NCI-H1930 (cell line): ENCODE measurements at places on chromosomes 5 and 9.

- DNase-seq = no peak
Observed at GRCh38 chr5:109524026-109524425, 114.3 kb upstream of the PJA2 start.

DNA sequence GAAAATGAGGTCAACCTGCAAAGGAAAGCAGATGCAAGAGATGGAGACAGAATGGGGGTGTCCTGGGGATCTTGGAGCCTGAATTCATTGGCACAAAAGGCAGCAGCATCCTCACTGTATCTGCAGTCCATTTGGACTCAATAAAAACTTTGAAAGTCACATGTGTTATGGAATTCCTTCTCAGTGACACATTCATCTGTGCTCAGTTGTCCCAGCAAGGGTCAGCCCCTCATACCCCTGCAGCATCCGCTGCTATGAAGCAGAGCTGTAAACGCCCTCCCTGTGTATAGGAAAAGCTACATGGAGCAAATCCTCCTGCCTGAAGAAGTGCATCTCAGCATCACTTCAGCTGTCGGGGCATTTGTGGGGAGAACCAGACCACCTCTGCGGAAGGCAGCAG lies 14.5 kb upstream of the RARS1 start:
- DNase-seq = no peak

DNA sequence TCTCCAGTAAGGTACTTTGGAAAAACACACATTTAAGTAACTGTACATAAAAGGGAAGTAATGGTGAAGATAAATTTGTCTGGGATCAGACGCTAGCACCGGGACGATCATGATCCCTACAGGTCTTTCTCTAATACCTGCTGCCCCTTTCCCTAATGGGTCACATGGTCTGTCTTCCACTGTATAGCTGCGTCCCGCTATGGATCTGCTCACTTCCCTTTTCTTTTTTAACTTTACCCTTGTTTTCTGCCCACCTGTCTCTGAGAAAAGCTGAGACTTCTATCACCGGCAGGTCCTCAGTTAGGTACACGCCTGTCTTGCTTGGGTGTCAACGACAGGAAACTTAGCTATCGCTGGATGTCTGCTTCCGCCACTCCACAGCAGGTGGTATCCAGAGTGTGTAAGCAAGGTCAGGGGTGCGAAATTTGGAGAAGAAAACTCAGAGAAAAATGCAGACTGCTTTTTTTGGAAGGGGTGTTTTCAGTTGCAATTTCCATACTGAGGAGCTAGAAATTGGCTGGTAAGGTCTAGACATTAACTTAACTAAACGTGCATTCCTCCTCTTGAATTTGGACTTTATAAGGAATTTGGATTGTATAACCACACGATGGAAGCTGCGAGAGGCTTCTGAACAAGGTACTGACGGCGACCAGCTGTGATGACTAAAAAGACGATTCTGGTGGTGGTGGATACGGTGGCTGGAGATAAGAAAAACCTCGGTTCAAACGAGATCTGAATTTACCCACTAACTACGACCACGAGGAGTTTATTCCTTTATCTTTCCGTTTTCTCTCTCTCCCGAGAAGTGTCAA lies 1.1 kb upstream of the ICE1 start:
- DNase-seq = no peak

GRCh38 chr5:161212123-161212712 lies 334.3 kb downstream of the GABRB2 start:
- no peak for DNase-seq

- DNase-seq = no peak
Observed at GRCh38 chr5:67206929-67207328, 10.3 kb upstream of the CD180 start.

DNA sequence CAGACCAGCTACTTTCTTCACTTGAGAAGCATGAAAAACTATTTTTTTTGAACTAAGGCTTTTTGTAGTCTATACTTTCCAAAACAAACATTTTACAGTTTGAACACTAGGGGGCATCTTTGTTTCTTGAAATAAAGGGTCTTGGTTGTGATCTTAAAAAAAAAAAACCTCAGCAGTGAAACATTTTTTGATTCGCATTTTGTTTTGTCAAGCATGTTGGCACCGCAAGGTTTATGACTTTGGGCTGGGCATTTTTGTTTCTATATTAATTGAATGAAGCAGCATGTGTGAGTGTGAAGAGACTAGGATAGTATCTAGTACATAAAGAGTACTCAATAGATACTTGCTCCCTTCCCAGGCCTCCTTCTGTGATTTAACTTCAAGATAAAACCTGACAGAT lies 31.6 kb upstream of the ACOT12 start:
- DNase-seq = no peak

DNA sequence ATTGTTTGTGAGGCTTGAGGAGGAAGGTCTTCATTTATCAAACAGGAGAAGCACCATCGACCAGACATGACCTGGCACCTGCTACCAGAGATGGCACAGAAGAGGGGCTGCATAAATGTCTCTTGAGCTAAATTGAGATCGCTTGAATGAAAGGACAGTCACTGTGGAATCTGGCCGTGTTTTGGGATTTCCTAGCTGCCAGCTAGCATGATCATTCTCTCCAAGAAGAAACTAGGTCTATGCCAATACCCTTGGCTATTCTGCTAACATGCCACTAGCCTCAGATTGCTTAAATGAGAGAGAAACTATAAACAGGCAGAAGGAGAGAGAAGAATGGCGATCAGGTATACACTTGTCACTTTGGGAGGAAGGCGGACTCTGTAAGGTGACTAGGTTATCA lies 249.3 kb downstream of the CRB2 start:
- no peak for DNase-seq

DNA sequence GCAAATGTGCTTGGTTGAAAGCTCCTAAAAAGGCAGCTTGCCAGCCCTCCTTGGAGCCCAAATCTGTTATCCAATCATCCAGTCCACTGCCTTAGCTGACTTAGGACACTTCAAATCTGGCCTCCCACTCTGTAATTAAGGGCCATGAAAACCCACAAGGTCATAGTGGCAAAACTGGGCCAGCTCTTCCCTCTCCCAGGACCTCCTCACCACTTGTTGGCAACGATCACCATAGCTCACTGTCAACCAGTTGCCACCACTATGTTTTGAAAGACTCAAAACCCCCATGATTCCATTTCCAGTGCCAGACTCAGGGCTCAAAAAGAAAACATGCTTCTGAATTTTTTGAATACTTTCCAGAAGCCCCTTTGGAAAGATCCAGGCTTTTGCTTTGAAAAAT lies 107.5 kb downstream of the NREP start:
- no peak for DNase-seq

DNA sequence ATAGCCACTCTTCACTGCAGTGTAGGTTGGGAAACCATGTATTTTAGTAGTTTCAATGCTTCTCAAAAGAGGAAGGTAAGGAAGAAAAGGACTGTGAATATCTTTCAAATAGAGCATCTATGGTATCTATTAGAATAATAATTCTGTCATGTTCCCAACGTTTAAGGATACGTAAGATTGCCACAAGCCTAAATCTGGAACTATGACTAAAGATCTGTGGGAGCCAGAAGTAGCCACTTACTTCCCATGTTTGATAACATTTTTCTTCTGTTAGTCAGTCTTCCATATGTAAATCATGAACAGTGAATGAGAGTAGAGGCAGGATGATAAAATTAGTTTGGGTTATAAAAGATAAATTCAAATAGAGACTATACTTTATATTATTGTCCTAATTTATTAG lies 16.3 kb upstream of the MROH2B start:
- no peak for DNase-seq

- DNase-seq = no peak
Observed at GRCh38 chr5:79621056-79621455, 8.8 kb downstream of the TENT2 start.

- no peak for DNase-seq
Observed at GRCh38 chr9:2406252-2406651, 215.3 kb upstream of the VLDLR start.

GRCh38 chr9:4760122-4760521 lies 19.1 kb upstream of the AK3 start:
- DNase-seq = no peak

DNA sequence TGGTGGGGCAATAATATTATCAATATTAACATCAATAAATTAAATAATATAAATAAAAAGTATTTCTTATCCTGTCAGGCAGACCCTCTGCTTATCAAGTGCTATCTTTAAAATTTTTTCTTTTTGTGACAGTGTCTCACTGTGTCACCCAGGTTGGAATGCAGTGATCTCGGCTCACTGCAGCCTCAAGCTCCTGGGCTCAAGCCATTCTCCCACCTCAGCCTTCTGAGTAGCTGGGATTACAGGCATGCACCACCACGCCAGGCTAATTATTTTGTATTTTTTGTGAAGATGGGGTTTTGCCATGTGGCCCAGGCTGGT lies 53.2 kb downstream of the NDST1 start:
- no peak for DNase-seq

DNA sequence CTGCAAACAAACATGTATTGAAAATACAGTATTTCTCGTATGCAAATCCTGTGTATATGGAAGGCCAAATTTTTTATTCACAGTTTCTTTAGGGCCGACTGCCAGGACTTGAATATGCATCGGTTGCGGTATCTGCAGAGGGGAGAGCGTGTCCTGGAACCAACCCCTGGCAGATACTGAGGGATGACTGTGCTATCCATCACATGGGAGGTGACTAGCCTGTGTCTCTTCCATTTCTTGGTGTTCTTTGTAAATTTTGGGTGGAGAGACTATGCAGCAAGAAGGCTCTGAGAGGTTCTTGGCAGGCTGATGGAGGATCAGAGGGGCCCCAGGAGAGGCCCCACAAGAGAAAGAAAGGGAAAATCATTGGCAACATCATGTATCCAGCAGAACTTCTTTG lies 384.3 kb downstream of the YTHDC2 start:
- no peak for DNase-seq

- DNase-seq = no peak
Observed at GRCh38 chr5:125484742-125485641, 738.6 kb upstream of the ZNF608 start.

GRCh38 chr5:146533260-146533857 lies 17.4 kb upstream of the GPR151 start:
- peak; percentile 29 for DNase-seq

DNA sequence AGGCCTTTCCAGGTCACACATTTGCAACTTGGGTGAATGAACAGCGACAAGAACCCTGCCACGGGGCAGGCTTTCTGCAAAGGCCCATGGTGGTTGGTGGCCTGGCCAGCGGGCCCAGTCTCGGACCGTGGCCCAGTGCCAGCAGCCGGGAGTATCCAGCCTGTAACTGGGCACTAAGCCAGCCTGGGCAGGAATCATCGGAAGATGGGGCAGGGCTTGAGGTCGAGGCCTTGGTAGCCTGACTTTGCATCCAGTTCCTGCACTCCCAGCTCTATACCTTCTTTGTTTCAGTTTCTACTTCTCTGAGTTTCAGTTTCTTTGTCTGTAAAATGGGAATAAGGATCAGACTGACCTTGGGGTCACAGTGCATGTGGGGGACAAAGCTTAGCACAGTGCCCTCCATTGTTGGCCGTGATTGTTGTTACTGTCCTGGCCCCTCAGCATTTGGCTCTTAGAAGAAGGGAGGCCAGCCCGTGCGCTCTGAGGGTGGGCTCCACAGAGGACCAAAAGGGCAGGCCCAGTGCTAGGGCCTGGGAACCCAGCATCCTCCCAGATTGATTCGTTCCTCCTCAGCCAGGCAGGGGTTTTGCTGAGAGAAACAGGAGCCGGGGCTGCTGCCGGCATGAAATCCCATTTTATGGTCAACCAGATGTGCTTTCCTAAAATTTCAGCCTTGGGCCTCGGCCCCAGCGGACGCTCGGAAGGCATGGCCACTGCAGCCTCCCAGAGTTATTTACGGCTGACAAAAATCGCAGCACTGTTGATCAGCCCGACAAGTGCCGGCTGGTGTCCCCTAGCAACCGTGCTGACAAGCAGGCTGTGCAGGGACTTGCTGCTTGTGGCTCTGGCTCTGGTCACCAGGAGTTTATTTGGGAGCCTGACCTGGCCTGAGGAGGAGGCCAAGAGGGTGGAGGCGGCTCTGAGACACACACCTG lies 43.6 kb downstream of the JADE2 start:
- DNase-seq = no peak

GRCh38 chr5:139140591-139141071 lies 57.5 kb downstream of the SIL1 start:
- DNase-seq = no peak

DNA sequence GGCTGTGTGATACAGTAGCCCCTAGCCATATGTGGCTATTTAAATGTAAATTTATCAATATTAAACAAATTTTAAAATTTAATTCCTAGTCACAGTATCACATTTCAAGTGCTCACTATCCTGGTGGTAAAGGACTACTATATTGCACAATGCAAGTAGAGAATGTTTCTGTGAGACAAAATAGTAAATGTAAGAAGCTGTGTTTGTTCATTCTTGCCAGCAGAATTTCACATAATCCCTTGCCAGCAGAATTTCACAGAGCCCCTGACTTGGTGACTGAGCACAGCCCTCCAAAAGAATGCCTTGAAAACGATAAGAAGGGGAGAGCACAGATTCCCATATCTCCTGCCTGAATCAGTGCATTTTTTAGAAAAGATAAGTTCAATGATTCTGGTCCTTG lies 75.9 kb upstream of the SELENOP start:
- DNase-seq = no peak

- no peak for DNase-seq
Observed at GRCh38 chr9:96047741-96048103, 172.2 kb downstream of the ERCC6L2 start.

DNA sequence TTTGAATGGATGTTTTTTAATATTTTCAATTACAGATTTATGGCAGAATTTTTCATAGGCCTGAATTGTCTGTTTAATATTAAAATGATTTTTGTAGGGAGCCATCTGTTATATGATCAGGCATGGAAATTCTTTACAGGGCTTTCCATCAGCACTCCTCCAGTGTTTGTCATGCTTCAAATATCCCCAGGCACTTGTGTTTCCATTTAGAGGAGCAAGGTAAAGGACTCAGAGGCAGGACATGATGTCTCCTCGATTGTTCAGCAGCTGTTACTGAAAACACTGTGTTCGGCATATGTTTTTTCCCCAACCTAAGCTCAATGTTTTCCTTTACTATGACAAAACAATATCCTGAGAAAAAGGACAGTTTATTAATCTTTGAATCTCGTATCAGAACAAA lies 172.3 kb upstream of the RFX3 start:
- DNase-seq = no peak

DNA sequence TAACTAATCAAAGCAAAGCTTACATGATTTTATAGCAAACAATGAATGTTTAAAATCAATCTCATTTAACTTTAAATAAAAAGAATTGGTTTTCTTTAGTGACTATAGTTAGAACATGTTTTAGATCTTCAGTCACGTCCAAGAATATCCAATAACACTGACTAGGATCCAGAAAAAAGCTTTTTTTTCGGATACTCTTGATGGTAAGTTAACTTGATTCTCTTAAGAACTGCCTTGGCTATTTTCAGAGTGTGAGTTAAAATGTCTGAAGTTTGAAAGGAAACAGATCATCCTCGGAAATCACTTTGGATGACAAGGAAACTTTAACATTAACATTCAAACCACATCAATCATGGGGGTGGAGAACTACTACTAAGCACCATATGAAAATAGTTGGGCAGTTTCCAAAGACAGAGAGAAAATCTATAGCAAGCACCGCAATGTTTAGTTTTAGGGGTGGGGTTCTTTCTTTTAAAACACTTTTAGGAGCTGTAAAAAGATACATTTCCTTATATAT lies 83.7 kb upstream of the SLC27A6 start:
- DNase-seq = no peak
